Activated T-helper 2 cell treated with anti-CD3 and anti-CD28 coated beads, Interferon-gamma antibody, Interleukin-2, Interleukin-4, amounts not matched to agents 10 μg/mL and 5 μg/mL and 100 μg/mL, durations not matched to agents 14 hours and 24 hours and 36 hours (primary cell): ENCODE measurements at places on chromosomes 1 and 21.

- H3K27me3 ChIP-seq, result peaks cover 5% of the 10 kb centered on the region
- no peak overlapping the region for H3K27ac ChIP-seq
- H3K36me3 ChIP-seq, result no peaks in the 10 kb centered on the region
- DNase-seq, result no peak
- H3K4me1 ChIP-seq, result no peaks in the 10 kb centered on the region
These were observed 31.9 kb downstream of the CYP4B1 start for GRCh38 chr1:46830665-46831322.

DNA sequence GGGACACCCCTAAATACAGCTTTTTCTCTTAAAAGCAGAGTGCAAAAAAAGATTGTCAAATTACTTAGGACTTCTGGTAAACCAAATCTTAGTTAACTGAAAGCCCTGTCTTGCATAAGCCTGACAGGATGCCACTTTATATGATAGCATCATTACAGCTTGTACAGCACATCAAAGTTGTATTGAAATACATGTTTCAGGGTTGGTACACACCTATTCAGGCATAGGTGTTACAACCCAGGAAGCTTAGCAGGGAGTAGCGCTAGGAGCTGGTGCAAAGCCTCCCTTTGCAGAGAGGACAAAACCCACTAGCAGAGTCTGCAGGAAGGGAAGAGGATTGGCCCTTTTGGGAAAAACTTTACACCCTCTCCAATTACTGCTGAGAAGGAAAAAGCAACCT is 258.9 kb upstream of the SGIP1 start:
- peak overlapping the region; percentile 61 for H3K4me3 ChIP-seq
- H3K36me3 ChIP-seq, result no peaks in the 10 kb centered on the region
- H3K4me1 ChIP-seq, result peaks cover 80% of the 10 kb centered on the region
- H3K27me3 ChIP-seq, result peaks cover 18% of the 10 kb centered on the region
- H3K27ac ChIP-seq, result peak overlapping the region; percentile 62

DNA sequence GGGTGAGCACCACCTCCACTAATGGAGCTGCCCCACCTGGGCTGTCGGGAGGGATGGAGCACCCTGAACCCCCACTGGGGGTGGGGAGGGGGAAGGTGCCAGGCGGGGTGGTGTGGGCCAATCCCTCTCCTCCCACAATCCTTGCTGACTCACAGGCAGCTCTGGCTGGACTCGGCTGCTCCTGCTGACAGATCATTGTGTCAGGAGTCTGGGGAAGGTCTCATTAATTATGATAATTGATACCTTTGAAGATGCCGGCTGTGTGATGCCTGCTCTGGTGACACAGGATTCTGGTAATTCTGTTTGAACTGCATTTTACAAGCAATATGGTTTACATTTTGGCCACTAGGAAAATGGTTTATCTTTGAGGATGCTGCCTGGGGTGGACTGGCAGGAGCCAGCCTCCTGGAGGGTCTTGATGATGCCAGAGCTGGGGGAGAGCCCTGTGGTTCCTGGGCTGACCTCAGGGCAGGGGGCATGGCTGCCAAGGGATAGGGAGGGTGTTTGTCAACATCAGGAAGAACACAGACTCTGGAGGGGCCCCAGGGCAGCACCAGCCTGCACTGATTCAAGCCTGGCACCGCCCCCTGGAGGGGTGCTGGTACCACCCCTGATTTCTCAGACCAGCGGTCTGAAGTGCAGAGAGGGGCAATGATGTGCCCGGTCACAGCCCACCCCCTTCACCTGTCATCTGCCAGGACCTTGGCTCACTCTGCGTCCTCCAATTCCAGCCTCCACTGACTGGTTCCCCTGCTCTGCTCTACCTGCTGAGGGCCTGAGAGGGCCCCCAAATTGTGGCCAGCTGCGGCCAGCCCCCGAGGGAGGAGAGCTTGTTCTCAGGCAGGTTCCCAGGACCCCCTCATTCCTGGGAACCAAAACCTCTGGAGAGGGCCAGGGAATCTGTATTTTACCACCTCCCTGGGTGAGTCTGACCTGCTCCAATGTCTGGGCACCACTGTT is 338.8 kb downstream of the MATN1 start:
- no peaks in the 10 kb centered on the region for H3K36me3 ChIP-seq
- H3K27ac ChIP-seq, result no peak overlapping the region
- no peaks in the 10 kb centered on the region for H3K27me3 ChIP-seq

DNA sequence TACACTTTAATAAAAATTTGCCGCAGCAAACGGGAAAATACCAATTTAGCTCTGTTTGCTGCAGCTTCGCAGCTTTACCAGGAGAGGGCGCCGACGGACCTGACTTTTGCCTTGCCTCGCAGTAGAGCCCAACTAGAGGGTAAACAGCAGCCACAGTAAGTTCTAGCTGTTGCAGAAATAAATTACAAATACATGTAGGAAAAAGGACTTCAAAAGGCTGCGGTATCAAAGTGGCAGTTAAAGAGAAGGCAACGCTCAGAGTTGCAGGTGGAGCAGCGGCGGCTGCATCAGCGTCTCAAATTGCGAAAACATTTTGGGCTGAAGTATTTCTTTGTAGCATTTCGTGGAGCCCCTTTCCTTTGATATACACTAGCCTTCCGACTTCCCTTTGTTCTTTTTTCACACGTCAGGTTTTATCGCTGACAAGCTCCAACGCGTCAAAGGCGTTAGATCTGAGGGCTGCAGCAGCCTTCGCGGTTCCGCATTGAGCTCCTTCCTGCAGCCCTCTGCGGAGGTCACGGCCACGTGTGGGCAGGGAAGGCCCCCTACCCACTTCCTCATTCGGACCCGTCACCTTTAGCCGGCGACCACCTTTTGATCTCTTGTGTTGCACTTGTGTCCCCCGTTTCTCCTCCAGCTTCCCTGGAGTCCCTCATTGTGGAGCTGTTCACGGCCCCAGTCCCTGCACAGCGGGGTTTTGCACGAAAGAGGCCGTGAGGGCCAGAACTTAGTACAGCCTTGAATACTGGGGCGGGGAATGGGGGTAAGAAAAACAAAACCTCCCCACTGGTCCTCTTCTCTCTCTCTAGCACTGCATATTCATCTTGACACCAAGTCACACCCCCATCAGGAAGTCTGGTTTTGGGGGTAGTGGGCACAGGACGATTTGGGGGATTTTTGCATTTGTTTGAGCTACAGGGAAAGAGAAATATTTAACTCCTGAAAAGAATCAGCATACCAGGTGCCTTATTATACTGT is 72.8 kb downstream of the S1PR1 start:
- H3K36me3 ChIP-seq, result no peaks in the 10 kb centered on the region
- peaks cover 51% of the 10 kb centered on the region for H3K4me1 ChIP-seq
- H3K27ac ChIP-seq, result peak overlapping the region; percentile 77

DNA sequence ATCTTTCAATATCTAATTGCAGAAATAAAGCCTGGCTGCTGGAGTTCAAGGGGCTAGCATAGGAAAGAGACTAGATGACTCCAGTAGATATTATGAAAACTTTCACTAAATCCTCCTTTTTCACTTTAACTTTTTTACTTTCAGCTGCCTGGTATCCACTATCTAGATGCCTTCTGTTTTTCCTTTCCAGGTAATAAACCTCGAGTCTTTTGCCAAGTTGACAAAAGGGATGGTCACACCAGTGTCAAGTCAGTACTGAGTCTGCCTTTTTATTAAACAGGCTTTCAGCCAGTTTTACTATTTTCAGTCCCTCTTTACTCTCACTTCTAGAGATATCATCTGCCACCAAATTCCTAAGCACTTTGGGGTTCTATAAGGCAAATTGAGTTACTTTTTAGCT is 195.6 kb downstream of the FGGY start:
- peaks cover 9% of the 10 kb centered on the region for H3K36me3 ChIP-seq
- H3K27ac ChIP-seq, result no peak overlapping the region
- no peak overlapping the region for H3K4me3 ChIP-seq
- peaks cover 12% of the 10 kb centered on the region for H3K4me1 ChIP-seq

DNA sequence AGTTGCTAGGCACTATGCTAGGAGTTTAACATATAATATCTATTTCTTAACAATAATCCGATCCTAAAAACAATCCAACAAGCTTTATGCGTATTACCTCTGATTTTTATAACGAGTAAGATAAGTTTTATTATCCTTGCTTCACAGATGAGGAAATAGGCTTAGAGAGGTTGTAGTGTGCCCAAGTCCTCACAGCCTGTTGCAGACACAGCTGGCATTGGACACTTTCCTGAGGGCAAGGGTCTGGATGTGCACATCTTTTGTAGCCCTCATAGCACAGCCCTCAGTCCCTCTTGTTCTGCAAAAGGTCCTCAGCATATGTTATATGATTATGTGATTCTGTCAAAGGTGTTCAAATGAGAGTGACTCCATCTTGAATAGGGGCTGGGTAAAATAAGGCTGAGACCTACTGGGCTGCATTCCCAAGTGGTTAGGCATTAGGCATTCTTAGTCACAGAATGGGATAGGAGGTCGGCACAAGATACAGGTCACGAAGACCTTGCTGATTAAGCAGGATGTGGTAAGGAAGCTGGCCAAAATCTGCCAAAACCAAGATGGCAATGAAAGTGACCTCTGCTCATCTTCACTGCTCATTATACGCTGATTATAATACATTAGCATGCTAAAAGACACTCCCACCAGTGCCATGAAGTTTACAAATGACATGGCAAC is 75.7 kb upstream of the F3 start:
- peaks cover 1% of the 10 kb centered on the region for H3K27me3 ChIP-seq
- peaks cover 12% of the 10 kb centered on the region for H3K4me1 ChIP-seq
- no peak overlapping the region for H3K27ac ChIP-seq
- H3K36me3 ChIP-seq, result no peaks in the 10 kb centered on the region

- H3K36me3 ChIP-seq, result peaks cover 14% of the 10 kb centered on the region
- H3K27ac ChIP-seq, result no peak overlapping the region
- peaks cover 21% of the 10 kb centered on the region for H3K4me1 ChIP-seq
- H3K4me3 ChIP-seq, result peak overlapping the region; percentile 9
- DNase-seq, result no peak
These were observed 3.2 kb upstream of the MIB2 start for GRCh38 chr1:1612104-1612400.

DNA sequence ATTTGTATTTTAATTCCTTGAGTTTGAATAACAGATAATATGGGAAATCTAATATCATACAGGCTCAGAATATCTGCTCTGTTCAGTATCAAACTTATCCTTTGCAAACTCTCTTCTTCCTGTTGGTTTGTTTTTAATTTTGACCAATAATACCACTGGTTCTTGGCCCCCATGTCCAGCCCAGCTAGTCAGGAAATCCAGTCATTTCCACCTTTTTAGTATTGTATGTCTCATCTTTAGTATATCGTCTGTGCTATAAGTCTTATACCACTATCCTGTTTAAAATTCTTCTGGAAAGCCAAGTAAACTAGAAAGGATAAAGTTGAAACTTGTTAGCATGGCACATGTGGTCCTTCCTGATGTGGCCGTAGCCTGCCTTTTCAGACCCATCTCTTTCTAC is 10.7 kb downstream of the SCCPDH start:
- H3K27ac ChIP-seq, result no peak overlapping the region
- DNase-seq, result no peak
- H3K4me1 ChIP-seq, result peaks cover 7% of the 10 kb centered on the region

DNA sequence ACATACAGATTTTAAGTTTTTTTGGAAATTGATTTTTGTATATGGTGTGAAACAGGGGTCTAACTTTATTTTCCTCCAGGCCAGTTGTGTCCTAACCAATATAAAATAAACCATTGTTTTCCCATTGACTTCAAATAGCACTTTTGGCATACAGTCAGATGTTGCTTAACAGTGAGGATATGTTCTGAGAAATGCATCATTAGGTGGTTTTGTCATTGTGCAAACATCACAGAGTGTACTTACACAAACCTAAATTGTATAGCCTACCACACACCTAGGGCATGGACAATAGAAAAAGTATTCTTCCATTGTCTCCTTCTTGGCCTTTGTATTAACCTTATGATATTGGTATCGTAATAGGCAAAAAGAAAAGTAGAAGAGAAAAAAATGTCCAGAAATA is 37.4 kb upstream of the DISP1 start:
- H3K27me3 ChIP-seq, result peaks cover 9% of the 10 kb centered on the region
- H3K4me3 ChIP-seq, result no peak overlapping the region
- DNase-seq, result no peak
- H3K4me1 ChIP-seq, result peaks cover 5% of the 10 kb centered on the region
- no peaks in the 10 kb centered on the region for H3K36me3 ChIP-seq

- no peak overlapping the region for H3K4me3 ChIP-seq
- peaks cover 5% of the 10 kb centered on the region for H3K4me1 ChIP-seq
- peaks cover 37% of the 10 kb centered on the region for H3K27me3 ChIP-seq
- no peaks in the 10 kb centered on the region for H3K36me3 ChIP-seq
These were observed 4.9 kb upstream of the KDF1 start for GRCh38 chr1:26965213-26965612.

DNA sequence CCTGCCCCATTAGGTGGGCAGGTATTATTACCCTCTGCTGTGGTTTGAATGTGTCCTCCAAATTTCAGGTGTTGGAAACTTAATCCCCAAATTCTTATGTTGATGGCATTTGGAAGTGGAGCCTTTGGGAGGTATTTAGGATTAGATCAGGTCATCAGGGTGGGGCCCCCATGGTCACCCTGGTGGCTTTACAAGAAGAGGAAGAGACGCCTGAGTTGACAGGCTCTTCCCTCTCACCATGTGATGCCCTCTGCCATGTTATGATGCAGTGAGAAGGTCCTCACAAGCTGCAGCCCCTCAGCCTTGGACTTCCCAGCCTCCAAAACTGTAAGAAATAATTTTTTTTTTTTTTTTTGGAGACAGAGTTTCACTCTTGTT is 8.8 kb upstream of the THEMIS2 start:
- H3K27ac ChIP-seq, result no peak overlapping the region
- H3K4me1 ChIP-seq, result peaks cover 27% of the 10 kb centered on the region
- H3K36me3 ChIP-seq, result no peaks in the 10 kb centered on the region
- H3K4me3 ChIP-seq, result no peak overlapping the region
- no peak for DNase-seq
- H3K27me3 ChIP-seq, result no peaks in the 10 kb centered on the region

DNA sequence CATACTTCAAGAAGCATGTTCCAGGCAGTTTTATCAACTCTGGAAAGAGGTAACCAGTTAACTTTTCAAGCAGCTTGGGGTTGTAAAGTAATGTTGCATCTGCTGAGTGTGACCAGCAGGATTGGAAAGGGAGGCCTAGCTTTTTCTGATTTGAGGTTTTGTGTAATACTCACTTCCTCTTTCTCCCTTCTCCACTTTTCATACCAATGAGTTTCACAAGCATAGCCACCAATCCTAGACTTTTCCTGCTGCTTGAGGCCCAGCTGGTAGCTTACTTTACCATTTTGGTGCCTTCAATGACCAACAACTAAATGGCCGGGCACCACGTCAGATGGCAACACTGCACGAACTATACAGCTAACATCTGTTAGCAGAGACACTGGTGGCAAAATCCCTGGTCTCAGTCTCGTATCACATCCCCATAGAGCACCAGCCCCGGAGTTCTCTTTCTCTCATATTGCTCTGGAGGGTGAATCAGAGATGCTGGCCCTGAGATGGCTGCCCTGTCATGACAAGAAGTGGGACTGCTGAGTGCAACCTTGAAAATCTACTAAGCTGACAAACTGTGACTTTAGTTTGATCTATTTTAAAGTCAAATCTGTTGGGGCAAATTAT is 14.8 kb upstream of the GPR88 start:
- H3K4me1 ChIP-seq, result no peaks in the 10 kb centered on the region
- H3K27ac ChIP-seq, result no peak overlapping the region
- no peak overlapping the region for H3K4me3 ChIP-seq
- peaks cover 4% of the 10 kb centered on the region for H3K27me3 ChIP-seq
